Fibroblast of skin of abdomen (primary cell): ENCODE measurements at places on chromosomes 7 and 10.

DNA sequence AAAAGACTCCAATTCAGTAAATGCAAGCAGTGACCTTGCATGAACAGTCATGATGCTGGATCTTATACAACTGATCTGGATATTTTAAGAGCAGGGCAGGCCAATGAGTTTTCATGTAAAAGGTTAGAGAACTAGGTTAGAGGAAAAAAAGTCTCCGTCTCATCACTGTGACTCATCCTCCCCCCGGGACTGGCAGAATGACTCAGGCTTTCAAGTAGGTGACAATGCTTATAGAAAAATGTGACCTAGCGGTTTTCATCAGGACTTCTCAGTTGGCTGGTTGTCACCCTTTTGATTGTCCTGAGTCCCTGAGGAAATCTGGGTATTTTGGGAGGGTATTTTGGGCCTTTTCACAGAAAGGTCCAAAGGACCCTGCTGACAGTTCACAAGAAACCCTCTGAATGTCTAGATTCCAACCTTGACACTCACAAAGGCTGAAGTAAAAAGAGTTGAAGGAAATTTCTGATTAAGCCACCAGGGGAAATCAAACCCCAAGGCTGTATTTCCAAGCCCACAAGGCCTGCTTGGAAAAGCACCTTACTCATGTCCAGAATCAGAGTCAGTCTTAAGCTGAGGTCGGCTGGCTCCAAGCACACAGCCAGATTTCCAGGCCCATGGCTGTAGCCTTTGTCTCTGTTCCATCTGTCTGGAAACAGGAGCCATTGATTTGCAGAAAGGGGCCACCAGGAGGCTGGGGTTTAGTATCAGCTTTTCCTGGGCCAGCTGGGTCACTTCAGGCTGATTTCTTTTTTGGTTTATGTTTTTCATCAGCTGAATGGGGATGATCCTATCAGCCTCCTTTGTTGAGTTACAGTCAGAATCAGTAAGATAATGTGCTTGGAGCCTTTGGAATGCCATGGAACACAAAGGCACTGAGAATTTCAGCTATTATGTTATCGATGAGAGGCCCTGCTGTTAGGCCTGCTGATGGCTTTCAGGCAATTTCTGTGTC is 226.4 kb upstream of the HABP2 start:
- peak; percentile 91 for DNase-seq

- DNase-seq: peak; percentile 80
Observed at GRCh38 chr7:38318803-38319416, 45.5 kb upstream of the TARP start.

- DNase-seq: peak; percentile 49
Observed at GRCh38 chr7:75727881-75728593, 10.7 kb downstream of the HIP1 start.

- DNase-seq: no peak
Observed at GRCh38 chr10:59057345-59057744, 119.1 kb upstream of the PHYHIPL start.

- no peak for DNase-seq
Observed at GRCh38 chr10:86823565-86823964, 67.1 kb downstream of the BMPR1A start.

DNA sequence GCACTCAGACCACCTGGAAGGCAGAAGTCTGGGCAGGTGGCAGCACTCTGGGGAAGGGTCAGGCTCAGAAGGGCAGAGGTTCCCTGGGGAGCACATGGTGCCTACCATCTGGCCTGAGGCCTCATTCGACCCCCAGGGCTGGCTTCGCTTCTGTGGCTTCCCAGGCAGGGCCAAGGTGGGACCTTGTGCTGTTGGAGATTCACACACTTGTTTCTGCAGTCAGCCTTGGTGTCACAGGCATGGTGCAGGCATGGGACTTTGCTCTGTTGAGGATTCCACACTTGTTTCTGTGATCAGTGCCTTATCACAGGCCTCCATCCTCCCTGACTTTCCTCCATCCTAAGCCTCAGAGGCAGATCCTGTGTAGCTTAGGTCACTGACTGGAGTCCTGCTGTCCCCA is 11.3 kb upstream of the FAM241B start:
- no peak for DNase-seq

DNA sequence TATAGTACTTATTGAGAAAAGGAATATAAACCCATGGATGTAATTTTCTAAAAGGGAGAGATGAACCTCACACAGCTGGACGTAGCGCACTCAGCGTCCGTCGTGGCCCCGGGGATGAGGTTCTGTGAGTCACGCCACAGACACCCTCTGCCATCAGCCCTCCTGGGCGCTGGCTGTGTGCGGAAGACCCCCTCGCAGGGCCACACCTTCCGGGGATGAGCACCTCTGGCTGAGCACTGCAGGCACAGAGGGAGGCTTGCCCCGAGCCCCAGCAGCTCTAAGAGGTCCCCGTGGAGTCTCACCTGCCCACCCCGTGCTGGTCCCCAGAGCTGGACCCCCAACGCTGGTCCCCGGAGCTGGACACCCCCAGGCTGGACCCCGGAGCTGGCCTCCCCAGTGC is 215.8 kb downstream of the PTPRN2 start:
- DNase-seq: no peak

- DNase-seq: no peak
Observed at GRCh38 chr7:101470668-101471487, 108.2 kb downstream of the COL26A1 start.

DNA sequence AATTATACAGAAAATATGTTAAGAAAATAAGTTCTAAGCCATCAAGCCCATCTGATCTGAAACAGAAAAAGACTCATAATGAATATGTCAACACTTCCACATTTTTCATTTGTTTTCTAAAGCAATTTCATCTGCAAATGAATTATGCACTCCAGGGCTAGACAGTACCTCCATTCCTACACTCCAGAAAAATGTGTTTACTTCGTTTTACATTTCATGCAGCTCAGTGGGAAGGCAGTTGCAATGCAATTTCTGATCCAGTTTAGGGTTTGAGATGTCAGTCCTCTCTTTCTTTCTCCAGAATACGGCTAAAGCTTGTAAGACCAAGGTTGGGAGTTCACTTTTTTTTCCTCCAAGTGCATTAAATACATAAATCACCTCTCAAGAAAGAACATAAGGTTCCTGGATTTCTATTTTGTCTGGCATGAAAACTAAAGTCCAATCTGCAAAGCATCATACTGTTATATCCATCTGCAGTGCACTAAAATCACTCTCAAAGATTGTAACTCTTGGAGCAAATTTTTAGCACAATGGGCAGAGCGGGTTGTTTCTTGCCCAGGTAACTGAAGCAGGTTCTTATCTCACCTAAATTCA is 348.8 kb upstream of the C7orf33 start:
- DNase-seq: no peak

- DNase-seq: peak; percentile 38
Observed at GRCh38 chr7:92835851-92836488, 403 bp downstream of the CDK6 start.

GRCh38 chr10:111018021-111018420 is 58.8 kb upstream of the ADRA2A start:
- DNase-seq: peak; percentile 22

DNA sequence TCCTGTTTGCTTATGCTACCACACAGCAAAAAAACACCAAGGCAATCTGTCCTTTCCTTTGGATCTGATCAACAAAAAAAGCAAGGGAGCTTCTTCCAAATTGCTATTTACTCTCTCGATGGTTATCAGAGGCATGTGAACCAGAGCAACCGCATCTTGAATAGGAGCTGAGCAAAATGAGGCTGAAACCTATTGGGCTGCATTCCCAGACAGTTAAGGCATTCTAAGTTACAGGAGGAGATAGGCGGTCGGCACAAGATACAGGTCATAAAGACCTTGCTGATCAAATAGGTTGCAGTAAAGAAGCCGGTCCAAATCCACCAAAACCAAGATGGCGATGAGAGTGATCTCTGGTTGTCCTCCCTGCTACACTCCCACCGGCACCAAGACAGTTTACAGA is 76.8 kb upstream of the FRMD4A start:
- no peak for DNase-seq

DNA sequence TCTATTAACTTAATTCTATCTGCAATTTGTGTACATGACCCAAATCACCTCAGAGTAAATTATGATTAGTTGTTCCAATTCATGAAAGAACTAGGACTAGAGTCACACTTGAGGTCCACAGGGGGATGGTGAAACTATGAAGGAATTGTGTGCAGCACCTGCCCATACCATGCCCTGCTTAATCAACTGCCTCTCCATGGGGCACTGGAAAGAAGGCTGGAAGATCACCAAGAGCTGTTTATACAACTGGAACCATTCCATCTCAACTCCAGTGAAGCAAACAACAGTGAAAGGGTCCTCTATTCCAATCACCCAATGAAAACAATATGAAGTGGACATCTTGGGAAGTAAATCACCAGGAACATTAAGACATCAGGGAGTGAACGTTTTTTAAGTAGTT is 98.7 kb upstream of the SEMA3D start:
- DNase-seq: no peak

- no peak for DNase-seq
Observed at GRCh38 chr10:127999297-128000129, 92.6 kb downstream of the PTPRE start.

DNA sequence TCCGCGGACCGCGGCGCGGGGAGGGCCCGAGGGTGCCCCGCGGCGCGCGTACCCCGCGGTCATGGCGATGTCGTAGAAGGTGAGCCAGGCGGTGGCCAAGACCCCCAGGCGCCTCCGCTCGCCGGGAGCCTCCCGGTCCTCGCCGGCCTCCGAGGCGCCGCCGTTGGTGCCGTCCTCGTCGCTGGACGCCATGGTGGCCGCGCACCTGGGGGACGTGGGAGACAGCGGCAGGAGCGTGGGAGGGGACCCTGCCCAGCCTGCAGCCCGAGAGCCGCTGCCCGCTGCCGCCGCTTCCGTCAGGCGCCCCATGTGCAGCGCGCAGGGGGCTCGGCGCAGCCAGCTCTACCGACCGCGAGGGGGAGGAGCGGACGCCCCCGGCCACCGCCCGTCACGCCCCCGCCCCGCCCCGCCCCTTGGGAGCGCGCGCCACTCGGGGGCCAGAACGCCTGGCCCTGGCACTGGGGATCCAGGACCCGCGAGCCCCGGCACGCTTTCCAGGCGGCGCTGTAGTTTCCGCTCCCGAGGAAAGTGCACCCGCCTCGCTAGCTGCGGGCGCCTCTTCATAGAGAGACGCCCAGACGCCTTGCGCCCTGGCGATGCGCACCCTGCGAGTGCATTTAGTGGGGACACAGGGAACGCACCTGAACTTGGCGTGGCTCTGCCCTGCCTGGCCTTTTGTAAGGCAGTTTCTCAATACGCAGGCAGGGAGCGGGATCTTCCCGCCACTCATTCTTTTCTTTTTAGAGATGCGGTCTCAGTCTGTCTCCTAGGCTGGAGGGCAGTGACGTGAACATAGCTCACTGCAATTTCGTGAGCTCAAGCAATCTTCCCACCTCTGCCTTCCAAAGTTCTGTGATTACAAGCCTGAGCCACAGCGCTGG is at the start of gene HACD1:
HACD1 (minus strand) TSS at position 344 of the 881 bp plus-strand sequence; CDS start at position 309, 35 bp downstream.
- peak; percentile 73 for DNase-seq

DNA sequence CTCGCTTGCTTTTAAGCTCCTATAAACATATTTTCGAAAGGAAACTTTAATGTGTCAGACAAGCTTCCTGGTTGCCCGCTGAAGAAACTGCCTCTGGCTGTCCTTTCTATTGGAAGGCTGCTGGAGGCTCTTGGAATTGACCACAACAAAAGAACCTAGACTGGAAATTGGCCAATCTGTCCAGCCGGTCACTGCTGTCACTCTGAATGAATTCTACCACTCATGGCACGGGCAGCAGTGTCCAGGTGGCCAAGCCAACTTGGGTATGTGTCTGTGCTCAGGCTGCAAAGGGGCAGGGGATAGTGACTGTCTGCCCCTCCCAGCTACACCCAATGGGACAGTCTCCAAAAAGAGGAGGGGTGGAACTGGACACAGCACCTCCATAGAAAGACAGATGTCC is 57.6 kb downstream of the CDH23 start:
- no peak for DNase-seq

DNA sequence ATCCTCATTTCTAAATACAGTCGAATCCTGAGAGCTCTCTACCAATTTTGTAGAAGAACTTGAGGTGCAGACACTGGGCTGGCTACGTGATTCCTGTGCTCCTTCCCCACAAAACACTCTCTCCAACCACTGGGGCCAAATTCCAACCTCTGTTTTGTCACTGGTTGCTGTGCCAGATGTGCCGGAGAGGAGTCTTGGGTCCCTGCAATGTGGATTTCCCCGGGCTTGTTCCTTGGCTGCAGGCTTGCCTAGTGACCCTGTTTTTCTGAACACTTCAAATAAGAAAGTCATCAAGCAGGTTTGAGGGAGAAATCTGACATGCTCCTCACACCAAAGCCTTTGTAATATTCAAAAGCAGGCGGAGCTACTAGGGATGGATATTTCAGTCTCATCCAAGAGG is 44.4 kb upstream of the AGBL3 start:
- no peak for DNase-seq

- DNase-seq: no peak
Observed at GRCh38 chr10:96712662-96713271, 7.5 kb downstream of the PIK3AP1 start.

DNA sequence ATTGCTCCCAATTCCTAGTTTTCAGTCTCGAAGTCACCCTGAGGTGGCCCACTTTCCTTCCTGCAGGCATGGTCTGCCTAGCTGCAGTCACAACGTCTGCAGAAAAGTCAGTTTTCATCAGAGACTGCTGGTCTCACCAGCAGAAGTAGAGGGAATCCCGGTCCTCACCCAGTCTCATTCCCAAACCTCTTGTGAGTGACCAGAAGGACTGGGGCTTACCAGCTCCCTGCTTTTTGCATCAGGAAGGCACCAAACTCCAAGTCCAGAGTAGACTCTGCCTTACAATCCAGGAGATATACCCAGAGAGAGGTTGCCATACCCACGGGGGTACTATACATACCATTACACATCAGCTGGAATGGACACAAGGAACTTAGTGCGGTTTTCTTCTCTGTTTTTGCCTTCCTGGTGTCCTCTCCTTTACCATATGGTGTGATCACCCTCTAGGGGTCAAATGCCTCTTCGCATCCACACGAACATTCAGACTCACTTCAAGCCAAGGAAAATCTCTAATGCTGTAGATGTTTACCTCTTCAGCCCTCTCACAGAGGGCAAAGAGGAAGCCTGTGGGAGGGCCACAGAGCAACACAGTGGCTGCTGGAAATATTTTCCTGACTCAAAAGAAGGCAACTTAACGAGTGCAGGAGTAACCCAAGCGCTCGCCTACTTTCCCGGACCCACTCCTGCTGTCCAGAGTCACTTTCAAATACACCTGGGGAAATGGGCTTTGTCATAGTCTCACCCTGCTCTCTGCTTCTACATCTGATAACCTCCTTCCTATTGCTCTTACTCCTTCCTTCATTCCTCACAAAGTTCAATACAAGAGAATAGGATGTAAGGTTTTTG is 220.9 kb downstream of the C7orf25 start:
- peak; percentile 70 for DNase-seq

GRCh38 chr10:99782447-99783286 is at the start of gene ABCC2:
Gene ABCC2, plus strand, starts transcription at chr10:99782640. Its CDS starts 205 bp downstream, at chr10:99782845.
- DNase-seq: no peak
